ENCODE measurements at places on chromosomes 4 and X. TPM values are rescaled to one million over a fixed set of nuclear protein-coding genes. Genes with fewer than 3 reads are reported as not detected.

Gene HMX1
- not detected for total RNA-seq

Gene UGT2A1
- not detected for total RNA-seq

Gene CT45A1
- total RNA-seq, result not detected

Gene CDS1
- total RNA-seq, result 2.1 TPM

- no peak overlapping the region for H3K27ac ChIP-seq
- no peak for DNase-seq
- H3K27me3 ChIP-seq, result no peaks in the 10 kb centered on the region
- H3K36me3 ChIP-seq, result no peaks in the 10 kb centered on the region
These were observed 138.0 kb upstream of the BOD1L1 start for GRCh38 chr4:13765539-13765938.

DNA sequence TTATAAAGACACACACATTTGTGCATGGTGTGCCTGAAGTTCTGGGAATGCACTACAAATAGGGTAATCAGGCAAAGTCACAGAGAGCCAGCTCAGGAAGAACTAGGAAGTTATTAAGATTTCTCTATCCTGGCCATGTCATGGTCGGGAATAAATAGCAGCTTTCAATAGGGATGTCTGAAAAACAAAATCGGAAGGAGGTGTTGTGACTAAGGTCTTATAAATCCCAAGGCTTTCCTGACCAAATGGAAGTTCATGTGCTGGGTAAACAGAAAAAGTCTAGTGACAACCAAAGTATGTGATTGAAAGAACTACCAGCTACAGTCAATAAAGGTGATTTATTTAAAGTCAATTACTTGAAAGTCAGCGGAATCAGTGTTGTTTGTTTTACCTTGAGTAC lies 262.5 kb upstream of the HS3ST1 start:
- no peak overlapping the region for H3K27ac ChIP-seq
- no peak overlapping the region for H3K4me3 ChIP-seq
- H3K27me3 ChIP-seq, result no peaks in the 10 kb centered on the region
- no peaks in the 10 kb centered on the region for H3K4me1 ChIP-seq

GRCh38 chr4:10762561-10762960 lies 78.0 kb upstream of the CLNK start:
- no peaks in the 10 kb centered on the region for H3K27me3 ChIP-seq
- DNase-seq, result no peak
- no peak overlapping the region for H3K4me3 ChIP-seq
- no peaks in the 10 kb centered on the region for H3K4me1 ChIP-seq
